ENCODE measurements at places on chromosomes 7 and 10.

DNA sequence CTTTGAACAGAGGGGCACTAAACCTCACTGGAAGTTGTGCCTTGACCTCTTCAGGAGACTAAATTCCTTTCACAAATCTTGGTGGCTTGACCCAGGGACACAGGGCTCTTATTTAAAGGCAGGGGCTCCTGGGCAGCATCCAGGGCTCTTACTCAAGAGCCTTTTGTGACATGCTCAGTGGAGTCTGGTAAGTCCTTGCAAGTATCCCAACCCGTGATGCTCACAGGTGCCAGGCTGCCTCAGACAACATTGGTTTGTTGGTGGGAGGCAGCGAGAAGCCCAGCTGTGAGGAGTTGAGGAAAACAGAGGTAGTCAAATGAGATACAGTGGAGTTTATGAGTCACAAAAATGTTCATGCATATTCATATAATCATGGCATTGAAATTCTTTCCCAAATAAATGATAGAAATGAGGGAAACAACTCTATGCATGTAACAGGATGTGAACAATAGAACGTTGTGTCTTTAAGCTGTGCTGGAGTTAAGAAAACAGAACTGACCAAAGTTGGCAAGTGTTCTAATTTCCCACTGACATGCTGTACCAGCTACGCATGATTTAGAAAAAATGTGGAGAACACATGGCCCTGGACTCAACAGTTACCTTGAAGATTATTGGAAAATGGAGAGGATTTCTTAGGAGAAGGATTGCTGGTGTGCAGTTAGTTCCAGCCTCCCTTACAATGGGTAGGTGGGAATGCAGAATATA is 654.5 kb upstream of the COBL start:
- DNase-seq, result peak; percentile 16

DNA sequence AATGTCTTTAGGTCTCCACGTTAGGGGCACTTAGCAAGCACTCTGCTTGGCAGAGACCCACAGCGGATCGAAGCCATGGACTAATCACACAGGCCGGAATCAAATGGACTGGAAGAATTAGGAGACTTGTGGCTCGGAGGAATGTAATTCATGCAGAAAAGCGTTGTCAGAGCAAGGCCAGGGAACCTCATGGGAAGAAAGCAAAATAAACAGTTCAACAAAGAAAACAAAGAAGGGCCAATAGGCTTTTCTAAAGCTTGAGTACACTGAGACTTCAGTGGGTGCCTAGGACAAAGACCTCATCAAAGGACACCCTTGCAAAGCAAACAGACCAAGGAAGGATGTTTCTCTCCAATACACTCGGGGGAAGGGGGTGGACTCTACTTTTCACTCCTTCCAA is 171.1 kb downstream of the GLI3 start:
- peak; percentile 87 for DNase-seq

DNA sequence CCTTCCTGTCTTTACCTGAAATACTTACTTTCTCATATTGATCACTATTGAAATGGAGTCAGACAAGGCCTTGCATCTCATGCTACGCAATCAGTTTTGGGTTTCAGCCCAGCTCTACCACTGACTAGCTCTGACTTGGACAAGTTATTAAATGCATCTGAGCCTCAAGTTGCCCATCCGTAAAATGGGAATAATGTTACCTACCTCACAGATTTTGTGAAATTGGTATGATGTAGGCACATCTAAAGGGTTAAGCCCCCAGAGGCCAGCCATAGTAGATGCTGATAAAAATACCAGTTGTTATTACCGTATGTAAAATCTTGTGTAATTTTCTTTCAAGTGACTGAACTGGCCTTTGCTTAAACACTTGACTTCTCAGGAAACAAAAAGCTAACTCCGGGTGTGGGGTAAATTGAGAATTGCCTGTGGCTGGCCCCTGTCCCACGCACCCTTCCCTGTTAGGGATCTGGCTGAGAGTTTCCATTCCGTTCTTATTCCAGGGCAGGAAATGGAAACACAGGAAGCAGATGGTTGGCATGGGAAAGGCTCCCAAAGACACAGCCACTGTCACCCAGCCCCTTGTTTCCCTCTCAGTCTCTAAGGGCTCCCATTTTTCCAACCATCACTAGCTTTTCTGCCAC is 7.5 kb downstream of the DUSP5 start:
- no peak for DNase-seq

DNA sequence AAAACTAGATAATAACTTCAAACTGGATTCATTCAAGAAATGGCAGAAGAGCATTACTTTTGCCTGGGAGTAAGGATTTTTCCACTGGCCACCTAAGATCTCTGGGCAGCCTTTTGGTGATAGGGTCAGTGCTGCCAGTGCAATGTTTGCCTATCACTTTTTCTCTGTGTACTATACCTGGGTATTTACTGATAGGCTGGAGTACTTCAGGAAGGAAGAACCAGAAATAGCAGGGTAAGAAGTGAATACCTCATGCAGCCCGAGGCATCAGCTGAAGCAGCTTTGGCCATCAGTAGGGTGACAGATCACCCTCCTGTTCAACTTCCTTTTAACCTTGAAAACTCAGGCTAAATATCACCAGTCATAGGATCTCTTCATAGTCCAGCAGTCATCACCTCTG is 5.5 kb upstream of the PAPSS2 start:
- DNase-seq, result no peak

- DNase-seq, result no peak
These were observed 104.9 kb downstream of the KMT2E start for GRCh38 chr7:105118612-105119600.

DNA sequence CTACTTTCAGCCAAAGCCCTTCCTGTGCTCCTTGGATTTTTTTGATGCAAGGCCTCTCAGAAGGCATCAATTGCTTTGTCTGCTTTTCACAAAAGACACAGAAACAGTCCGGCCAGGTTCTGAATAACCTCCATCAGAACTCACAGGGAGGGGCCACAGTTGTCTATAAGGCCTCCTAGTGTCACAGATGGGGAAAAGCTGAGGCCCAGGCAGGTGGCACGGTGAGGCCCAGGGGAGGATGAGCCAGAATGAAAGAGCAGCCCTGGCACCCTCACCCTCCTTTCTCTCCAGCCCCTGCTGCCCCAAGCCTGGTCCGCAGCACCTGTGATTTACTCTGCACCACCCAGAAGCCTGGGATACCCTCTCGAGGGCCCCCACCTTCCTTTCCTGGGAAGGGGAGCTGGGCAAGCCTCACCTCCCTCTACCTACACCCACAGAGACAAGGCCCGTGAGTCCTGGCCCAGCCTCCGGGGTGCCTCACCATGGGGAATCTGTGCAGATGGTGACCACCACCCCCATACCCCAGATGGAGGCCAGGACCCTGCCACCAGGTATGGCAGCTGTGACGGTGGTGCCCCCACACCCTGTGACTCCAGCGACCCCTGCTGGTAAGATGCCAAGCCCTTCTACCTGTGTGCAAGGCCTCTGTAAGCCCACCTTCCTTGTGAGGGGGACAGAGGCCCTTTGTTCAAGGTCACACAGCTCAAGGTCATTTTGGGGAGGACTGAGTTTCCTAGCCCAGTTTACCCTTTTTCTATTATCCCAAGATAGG is 26.2 kb upstream of the ZNF467 start:
- no peak for DNase-seq

DNA sequence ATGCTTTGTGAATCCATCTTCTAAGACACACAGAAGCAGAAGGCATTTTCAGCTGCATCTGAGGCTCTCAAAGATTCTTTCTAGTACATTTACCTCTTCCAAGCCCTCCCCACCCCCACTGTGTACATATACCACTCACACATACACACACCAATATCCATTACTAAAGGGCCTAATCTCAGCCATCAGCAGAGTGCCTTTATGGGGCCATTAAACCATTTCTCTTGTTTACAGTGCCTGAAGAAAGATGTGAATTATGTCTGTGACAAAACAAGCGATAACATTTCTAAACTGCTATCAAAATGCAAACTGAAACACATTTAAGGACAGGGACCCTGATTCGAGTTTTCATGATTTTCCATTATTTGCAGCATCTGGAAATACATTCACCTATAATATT is 40.0 kb downstream of the ETV1 start:
- DNase-seq, result no peak

- peak; percentile 96 for DNase-seq
These were observed 2.6 kb upstream of the CAV1 start for GRCh38 chr7:116522247-116522646.
